ENCODE measurements at places on chromosomes 4 and X. TPM values are rescaled to one million over a fixed set of nuclear protein-coding genes. Genes with fewer than 3 reads are reported as not detected.

DNA sequence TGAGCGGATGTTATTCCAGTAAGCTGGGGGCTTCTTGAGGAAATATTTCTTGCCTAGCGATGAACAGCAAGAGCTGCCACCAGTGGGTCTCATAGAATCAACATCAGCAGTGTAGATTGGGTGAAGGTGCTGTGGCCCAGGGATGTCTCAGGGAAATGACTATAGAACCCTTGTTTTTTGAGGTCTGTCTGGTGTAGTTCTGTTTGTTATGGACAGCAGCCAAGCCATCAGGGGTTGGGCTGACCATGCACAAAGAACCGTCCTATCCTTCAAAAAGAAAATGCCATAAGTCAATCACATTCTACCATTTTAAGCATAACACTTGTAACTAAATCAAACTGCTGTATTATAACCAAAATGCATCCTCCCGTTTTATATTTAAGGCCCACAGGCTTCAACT is 17.3 kb upstream of the C1GALT1C1 start:
- DNase-seq = no peak

GRCh38 chrX:23317799-23318724 is 16.6 kb upstream of the PTCHD1 start:
- DNase-seq = peak; percentile 51

DNA sequence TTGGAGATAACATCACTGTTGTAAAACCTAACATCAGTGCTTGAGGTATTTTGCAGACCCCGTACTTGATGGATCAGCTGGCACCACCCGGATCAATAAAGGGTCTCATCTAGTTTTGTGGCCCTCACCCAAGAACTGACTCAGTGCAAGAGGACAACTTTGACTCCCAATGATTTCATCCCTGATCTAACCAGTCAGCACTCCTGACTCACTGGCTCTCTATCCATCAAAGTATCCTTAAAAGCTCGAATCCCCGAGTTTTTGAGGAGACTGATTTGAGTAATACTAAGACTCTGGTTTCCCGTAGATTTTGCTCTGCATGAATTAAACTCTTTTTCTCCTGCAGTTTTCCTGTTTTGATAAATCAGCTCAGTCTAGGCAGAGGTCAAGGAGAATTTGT is 2498.1 kb downstream of the PCDH7 start:
- DNase-seq = no peak

- peak; percentile 34 for DNase-seq
These were observed 85.5 kb downstream of the STARD8 start for GRCh38 chrX:68732906-68733493.

- no peak for DNase-seq
These were observed 156.3 kb downstream of the BTC start for GRCh38 chr4:74638001-74638400.

GRCh38 chr4:114654592-114654991 is 56.0 kb downstream of the UGT8 start:
- DNase-seq = no peak

GRCh38 chrX:154436983-154437752 is at the start of gene GDI1:
Gene GDI1 (plus strand): TSS chrX:154437154. CDS start chrX:154437255, 101 bp downstream.
- no peak for DNase-seq

Gene CCKAR
- 2.7 TPM for total RNA-seq

Gene MAGEA12
- total RNA-seq = not detected

Gene SLC25A31
- not detected for total RNA-seq
